ENCODE measurements at places on chromosomes 3 and 15.

DNA sequence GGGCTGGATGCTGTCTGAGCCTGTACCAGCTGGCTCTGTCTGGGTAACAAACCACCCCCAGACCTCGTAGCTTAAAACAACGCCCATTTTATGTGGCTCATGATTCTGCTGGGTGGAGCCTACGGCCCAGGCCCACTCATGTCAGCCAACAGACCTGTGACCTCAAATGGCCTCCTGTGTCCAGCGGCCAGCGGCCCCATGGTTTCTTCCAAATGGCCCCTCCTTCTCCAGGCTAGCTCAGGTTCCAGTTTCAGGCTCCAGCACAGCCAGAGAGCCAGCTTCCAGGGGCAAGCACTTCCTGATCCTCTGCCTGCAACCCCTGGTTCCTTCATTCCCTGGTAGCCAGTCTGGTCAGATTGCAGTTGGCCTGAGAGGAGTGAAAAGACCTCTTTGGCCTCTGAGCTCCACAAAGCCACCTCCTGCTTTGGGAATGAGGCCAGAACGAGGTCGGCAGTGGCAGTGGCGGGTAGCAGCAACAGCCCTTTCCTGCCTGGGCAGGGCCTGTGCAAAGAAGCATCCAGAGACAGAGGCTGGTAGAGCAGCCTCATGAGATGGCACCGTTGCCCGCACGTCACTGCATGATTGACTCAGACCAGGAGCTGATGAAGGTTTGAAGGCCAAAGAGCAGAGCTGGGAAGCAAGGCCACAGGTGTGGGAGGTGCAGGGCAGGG, 21.0 kb upstream of the PLXNA1 start:
- DNase-seq = no peak

DNA sequence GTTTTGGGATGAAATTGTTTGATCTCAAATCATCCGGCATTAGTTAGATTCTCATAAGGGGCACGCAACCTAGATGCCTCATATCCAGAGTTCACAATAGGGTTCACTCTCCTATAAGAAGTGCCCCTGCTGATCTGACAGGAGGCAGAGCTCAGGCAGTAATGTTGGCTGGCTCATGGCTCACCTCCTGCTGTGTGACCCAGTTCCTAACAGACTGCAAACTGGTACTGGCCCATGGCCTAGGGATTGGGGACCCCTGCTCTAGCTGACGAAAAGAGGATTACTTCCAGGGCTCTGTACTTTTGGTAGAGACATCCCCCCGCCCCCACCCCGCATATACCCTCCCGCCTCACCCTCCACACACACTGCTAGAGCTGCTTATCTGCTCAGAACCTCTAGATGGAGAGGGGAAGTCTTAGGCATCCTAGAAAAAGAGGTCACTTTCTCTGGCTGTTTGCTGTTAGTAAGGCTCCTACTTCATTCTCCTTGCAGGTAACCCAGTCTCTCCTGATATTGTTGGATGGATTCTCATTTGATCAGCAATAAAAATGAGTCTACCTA, 923.1 kb downstream of the CADM2 start:
- no peak for DNase-seq

- DNase-seq = no peak
Observed at GRCh38 chr15:99706557-99707303, 26.5 kb downstream of the LYSMD4 start.

DNA sequence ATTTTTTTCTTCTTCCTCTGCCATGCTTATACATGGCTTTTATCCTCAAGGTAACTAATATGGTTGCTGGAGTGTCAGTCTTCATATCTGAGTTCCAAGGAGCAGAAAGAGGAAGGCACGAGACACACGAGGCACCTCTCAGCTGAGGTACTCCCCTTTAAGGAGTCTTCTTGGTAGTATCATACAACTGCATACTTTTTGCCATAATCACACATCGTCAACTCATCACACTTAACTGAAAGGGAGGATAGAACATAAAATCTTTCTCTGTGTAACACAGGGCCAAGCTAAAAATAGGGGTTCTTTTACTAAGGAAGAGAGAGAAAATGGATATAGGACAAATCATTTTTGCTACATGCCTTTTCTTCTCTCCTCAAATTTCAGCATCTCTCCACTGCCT, 104.2 kb downstream of the OXSM start:
- DNase-seq = no peak

- DNase-seq = no peak
Observed at GRCh38 chr3:191792580-191792979, 331.6 kb downstream of the PYDC2 start.

All from stimulated activated CD4-positive, alpha-beta T cell treated with anti-CD3 and anti-CD28 coated beads, Interleukin-2, amount 100 ng/mL, for 48 hours (primary cell).